ENCODE measurements at places on chromosomes 3 and 15.

- no peak for DNase-seq
These were observed 37.7 kb upstream of the PRR20G start for GRCh38 chr3:127325629-127325961.

GRCh38 chr15:74955796-74956647 lies 550 bp downstream of the RPP25 start:
- peak; percentile 41 for DNase-seq

DNA sequence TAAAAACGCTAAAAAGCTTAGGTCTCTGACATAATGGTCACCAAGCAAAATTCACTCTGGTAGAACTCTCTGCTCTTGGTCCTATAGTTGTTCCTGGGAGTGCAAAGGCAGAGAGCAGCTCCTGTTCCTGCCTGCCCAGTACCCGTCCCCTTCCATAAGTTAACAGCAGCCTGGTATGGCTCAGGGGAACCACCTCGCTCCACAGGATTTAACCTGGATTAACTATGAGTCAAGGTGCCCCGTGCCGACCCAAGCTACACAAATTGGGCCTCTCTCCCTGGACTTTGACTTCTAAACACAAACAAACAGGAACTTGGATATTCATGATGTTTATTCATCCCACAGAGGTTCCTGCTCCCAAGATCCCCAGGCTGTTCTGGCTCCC lies 32.1 kb downstream of the SCAP start:
- no peak for DNase-seq

DNA sequence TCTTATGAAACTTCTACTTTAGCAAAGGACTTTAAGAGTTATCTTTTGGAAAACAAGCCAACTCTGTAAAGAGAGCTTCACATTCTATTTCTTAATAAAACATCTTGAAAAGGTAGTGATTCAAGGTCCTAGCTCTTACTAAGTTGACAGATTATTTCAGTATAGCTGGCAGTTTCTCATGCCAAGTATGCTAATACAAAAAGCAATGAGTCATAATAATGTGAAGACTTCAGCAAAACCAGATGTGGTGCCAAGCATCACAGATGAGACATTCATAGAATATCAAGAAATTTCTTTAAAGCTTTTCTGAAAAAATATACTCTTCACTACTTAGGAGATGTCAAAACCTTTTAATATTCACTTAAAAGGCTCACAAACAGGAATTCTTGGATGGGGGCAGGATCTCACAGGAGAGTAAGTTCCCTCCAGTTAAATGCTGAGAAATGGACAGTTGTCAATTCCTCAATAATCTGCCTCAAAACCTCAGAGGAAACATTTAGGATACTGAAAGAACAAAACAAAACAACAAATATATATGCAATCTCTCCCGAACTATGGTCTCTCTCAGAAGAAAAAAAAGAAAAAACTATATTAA lies 45.6 kb downstream of the DCBLD2 start:
- no peak for DNase-seq

DNA sequence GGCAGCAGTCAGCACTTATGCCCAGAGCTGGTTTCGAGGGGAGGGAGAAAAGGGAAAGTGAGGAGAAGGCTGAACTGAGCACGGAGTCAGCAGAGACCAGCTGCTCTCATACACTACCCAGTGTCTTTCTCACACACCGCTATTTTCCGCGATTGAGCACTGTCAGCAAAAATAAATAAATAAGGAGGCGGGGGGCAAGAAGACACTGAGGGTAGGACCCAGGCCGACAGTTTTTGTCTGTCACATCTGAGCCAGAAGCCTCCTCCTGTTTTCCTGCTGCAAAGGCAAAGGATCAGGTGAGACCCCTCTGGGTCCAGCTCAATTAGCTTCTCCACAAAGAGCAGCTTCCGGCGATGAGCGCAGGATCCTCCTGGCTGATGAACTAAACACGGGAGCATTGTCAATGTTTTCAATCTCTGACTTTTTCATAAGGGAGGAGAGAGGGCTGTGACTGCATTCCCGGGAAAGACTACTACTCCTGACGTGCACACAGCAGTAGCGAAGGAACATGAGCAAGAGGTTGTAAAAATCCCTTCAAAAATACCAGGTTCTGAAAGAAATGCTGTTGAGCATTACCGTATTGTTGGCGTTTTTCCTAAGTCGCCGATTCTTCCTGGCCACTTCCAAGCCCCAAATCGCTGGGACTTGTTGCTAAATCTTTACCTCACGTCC lies 1.3 kb downstream of the FRMD5 start:
- DNase-seq = no peak

- DNase-seq = no peak
These were observed 1.6 kb upstream of the DNAH12 start for GRCh38 chr3:57545636-57546268.

Measured in activated naive CD4-positive, alpha-beta T cell (primary cell).